ENCODE measurements at places on chromosomes 12 and 14.
A peak's percentile ranks its signal among the peaks of the same experiment; 100 is the strongest.

- no peak for DNase-seq
Measured at GRCh38 chr12:87384226-87384625, 645.0 kb downstream of the C12orf50 start.

DNA sequence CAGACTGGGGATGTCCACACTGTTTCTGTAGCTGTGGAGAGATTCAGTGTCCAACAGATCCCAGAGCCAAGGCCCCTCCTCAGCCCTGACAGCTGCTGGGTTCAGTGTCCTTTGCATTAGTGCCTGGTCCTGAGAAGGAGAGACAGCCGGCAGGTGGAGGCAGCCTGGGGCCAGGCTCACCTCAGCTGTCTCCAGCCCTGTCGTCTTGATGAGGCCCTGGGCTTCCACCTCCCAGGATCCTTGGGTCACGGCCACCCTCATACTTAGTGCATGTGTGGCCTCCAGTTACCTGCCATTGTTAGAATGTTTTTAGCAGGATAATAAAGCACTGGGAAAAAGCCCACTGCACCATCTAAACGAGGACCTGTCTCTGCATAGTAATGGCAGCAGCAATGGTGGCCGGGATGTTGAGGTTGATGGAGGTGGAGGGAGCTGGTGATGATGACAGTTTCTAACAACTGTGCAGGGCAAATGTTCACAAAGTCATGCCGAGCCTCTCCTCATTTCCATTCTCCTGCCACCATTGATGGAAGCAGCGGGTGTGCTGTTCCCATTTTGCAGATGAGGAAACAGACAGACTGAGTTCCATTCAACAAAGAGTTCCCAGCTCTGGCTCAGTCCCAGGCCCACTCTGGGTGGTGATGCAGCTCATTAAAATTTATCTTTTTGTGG, 17.7 kb downstream of the ASB2 start:
- DNase-seq, result peak; percentile 72

- DNase-seq, result peak; percentile 95
Measured at GRCh38 chr14:68655021-68655831, 137.6 kb downstream of the ZFP36L1 start.

DNA sequence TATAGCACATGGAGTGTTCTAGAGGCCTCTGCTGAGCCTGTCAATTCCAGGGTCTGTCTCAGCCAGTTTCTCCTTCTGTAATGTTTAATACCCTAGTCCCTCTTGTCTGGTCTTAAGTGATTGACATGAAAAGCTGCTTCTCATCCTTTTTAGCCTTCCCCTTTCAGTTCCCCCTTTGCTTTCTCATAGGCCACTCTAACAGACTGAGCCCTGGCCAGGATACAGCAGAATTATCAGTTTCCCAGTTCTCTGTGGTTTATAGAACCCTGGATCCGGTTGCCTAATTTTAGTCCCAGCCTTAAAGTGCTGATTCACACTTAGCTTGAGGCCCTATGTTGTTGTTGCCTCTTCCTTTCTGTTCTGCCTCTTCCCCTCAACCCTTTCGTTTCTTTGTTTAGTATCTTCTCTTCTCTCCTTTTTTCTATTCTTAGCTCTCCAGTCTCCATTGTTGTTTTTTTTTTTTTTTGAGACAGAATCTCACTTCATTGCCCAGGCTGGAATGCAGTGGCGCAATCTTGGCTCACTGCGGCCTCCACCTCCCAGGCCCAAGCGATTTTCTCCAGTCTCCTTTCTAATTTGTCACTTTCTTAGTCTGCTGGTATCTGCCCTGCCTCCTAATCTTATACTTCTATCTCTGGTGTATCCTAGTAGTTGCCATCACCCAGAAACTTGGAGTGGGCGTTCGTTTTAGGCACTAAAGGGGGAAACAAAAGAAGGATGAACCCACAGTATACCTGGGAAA, 2.9 kb upstream of the BIN2 start:
- peak; percentile 29 for DNase-seq

- no peak for DNase-seq
Measured at GRCh38 chr14:23450379-23450778, 14.9 kb upstream of the MYH7 start.

DNA sequence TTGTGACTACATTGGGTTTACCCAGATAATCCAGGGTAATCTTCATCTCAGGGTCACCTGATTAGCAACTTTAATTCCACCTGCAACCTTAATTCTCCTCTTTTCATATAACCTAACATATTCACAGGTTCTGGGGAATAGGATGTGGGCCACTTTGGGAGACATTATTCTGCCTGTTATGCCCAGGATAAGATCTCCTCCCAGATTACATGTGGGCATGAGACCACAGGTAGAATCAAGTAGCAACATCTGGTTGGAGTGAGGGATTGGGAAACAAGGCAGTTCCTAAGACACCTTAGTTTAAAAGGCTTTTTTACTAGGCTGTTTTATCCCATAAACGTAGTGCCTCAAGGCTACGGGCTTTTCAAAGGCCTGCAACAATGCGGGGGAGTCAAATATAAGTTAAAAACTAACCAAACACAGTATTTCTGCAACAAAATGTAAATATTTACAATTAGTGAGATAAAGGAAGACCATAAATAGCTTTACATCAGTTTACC, 181.5 kb downstream of the FOXA1 start:
- no peak for DNase-seq

GRCh38 chr12:131856366-131857097, 28.3 kb downstream of the MMP17 start:
- DNase-seq, result no peak

DNA sequence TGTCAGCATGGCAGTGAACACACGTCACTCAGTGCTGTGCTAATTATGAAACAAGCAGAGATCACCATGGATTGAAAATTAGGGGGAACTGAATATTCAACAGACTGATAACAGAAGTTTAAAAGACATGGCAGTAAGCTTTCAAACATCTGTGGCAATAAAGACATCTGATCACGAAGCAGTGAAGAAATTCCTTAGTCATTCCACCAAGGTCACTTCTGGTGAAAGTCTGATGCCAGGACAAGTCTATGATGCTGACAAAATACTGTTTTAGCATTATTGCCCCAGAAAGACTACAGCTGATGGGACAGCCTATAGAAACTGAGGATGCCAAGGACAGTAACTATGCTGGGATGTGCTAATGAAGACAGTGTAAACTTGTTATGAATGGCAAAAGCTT, 126.9 kb upstream of the RBM19 start:
- DNase-seq, result no peak

- DNase-seq, result no peak
Measured at GRCh38 chr14:29236401-29236800, 469.8 kb downstream of the FOXG1 start.

DNA sequence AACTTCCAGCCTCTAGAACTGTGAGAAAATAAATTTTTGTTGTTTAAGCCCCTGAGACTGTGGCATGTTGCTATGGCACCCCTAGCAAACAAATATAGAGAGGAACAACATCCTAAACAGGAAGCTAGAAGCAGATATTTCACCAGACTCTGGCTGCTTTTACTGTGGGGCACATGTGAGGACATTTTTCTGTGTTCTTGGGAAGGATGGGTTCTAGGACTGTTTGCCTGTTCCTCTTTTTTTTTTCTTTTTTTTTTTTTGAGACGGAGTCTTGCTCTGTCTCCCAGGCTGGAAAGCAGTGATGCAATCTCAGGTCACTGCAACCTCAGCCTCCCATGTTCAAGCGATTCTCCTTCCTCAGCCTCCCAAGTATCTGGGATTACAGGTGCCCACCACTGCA, 4.2 kb upstream of the HRK start:
- no peak for DNase-seq

GRCh38 chr12:131124487-131125280, 171.0 kb downstream of the ADGRD1 start:
- DNase-seq, result no peak

- no peak for DNase-seq
Measured at GRCh38 chr12:105436636-105437035, 106.1 kb downstream of the C12orf75 start.

- no peak for DNase-seq
Measured at GRCh38 chr14:96164861-96165490, 39.7 kb upstream of the BDKRB2 start.

GRCh38 chr12:105671720-105672119, 341.2 kb downstream of the C12orf75 start:
- no peak for DNase-seq

- no peak for DNase-seq
Measured at GRCh38 chr12:11717519-11717961, 68.1 kb downstream of the ETV6 start.

DNA sequence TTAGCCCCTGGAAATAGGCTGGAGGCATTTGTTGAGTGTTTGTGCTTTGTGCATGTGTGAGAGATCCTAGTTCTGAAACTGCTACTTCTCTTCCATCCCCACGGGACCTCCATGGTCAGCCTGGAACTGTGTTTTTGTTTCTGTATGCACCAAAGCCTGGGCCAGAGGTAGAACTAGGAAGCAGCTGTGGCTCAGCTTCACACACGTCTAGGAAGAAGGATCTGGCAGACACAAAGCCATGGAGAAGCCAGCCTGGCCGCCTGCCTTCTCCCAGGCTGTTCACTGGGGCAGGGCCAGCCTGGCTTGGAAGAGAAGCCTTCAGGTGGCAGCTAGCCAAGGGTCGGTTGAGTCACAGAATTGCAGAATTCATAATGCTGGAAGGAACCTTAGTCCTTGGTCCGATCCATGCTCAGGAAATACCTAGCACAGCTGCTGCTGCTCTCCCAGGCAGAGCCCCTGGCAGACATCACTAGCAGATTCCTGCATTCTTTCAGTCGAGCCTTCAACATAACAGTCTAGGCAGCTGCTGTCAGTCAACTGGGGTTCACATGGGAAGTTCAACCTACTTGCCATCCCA, 27.0 kb downstream of the RIN3 start:
- peak; percentile 97 for DNase-seq

DNA sequence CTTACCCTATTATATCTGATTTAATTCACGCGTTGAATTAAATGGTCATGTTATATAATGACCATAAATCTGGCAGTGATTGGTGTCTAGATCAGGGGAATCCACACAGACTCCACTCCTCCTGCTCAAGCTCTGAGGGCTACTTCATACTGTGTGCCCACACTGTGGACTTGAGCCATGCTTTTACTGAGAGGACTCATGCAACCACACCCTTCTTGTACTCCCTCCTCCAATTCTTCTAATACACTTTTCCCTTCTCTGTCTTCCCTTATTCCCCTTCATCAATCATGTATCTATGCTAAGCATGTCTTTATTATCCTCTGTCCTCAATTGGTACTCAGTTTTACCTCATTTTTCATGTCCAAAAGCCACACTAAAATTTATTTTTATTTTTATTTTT, 37.7 kb upstream of the LRFN5 start:
- no peak for DNase-seq

DNA sequence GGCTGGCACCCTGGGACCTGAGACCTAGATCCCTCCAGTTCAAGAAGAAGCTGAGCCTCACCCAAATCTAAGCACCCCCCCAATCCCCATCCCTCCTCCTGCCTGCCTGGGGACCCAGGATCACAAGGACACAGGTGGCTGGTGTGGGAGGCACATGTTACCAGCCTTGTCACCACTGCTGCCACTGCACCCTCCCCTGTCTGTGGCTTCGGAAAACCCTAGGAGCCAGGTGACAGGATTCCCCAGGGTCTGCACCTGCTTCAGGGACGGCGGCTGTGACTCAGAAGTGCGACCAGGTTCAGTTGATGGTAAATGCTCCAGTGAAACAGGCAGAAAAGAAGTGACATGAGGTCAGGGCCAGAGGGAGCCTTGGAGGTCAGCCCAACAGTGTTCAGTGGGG, 62.8 kb upstream of the FAM222A start:
- DNase-seq, result no peak

GRCh38 chr14:65025818-65026217, 39.1 kb downstream of the FNTB start:
- DNase-seq, result no peak

- DNase-seq, result peak; percentile 58
Measured at GRCh38 chr14:52253503-52253902, 14.0 kb upstream of the PTGDR start.

- peak; percentile 62 for DNase-seq
Measured at GRCh38 chr14:61229475-61229888, 51.7 kb downstream of the TMEM30B start.

DNA sequence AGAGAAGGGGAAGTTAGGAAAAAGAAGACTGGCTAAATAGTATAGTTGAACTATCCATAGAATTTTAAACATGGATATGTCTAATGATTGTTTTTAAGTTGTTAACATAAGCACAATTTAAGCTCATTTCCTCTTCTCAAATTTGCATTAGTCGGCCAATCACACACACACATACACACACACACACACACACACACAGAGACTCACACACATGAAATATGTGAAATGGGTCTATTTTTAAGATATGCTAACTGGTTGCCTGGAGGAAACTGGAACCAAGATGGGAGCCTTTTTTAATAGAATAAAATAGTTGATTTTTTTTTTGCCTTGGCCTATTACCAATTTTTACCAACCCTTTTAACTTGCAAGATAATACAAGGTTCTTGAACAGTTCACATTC, 24.0 kb upstream of the STYK1 start:
- no peak for DNase-seq

DNA sequence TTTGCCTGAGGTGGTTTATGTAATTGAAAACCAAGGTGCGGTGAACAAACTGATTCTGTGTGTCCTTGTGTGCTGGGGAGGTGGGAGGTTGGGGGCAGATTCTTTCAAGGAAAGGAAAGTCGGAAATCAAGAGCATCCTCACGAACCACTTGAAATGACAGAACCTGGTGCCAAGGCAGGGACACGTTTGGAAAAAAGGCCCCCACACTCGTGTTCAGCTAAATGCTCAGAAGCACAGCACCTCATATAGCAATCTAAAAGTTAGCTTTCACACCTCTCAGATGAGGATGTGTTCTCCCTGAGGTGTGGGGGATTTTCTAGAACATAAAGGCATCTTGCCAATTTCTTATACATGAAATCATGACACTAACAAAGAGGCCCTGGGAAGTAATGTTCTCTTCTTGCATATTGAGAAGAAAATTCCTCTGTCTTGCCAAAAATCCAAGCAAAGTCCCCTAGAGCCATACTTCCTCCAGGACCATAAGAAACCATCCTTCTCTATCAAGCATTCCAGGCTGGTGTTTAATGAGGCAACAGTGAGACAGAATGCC, 119.6 kb downstream of the PLXNC1 start:
- DNase-seq, result peak; percentile 60

GRCh38 chr12:108128221-108129016, 669 bp upstream of the WSCD2 start:
- DNase-seq, result no peak

- DNase-seq, result peak; percentile 86
Measured at GRCh38 chr12:117236456-117237001, 46.3 kb upstream of the FBXO21 start.

DNA sequence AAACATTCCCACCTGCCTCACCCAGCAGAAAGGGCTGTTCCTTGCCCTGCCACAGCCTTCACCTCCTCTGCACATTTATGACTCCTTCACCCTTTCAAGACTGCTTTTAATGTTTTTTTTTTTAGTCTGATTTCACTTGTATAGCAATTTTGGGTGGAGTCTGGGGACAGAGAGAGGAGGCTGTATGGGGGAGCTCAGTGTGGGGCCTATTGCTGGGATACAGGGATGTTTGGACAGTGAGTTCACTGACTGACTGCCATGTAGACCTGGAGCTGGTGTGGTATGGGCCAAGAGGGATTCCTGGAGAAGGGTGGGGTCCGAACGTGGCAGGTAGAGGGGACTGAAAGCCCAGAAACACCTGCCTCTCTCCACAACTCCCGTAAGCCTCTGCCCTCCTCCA, 1.9 kb upstream of the KRT85 start:
- DNase-seq, result no peak

Measured in tongue (tissue), 3 donors.